Upper lobe of left lung (tissue), 6 donors: ENCODE measurements at places on chromosomes 3 and 15.

GRCh38 chr3:100046986-100047385 lies 67.3 kb downstream of the FILIP1L start:
- no peak overlapping the region for H3K4me3 ChIP-seq
- no peaks in the 10 kb centered on the region for H3K27me3 ChIP-seq
- peak overlapping the region; percentile 53 for H3K27ac ChIP-seq

DNA sequence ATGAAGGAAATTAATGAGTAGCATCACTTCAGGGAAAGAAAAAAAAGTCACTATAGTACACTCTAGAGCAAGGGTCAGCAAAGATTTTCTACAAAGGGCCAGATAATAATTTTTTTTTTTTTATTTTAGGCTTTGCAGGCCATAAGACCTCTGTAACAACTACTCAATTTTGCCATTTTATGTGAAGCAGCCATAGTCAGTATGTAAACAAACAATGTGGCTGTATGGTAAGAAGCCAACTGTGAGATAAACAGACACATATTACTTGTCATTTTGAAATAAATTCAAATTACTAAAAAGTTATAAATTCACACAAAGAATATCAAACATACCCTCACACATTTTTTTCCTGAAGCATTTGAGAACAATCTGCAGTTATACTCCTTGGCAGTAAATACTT lies 40.6 kb downstream of the SCAPER start:
- H3K27ac ChIP-seq: no peak overlapping the region
- no peaks in the 10 kb centered on the region for H3K4me1 ChIP-seq
- DNase-seq: no peak
- H3K27me3 ChIP-seq: no peaks in the 10 kb centered on the region
- H3K4me3 ChIP-seq: no peak overlapping the region
- no peaks in the 10 kb centered on the region for H3K36me3 ChIP-seq

GRCh38 chr3:86245360-86245759 lies 745.6 kb downstream of the VGLL3 start:
- no peaks in the 10 kb centered on the region for H3K27me3 ChIP-seq
- H3K4me1 ChIP-seq: no peaks in the 10 kb centered on the region
- DNase-seq: no peak

GRCh38 chr3:8972639-8973038 lies 9.4 kb upstream of the RAD18 start:
- no peaks in the 10 kb centered on the region for H3K27me3 ChIP-seq
- H3K4me3 ChIP-seq: no peak overlapping the region
- no peaks in the 10 kb centered on the region for H3K36me3 ChIP-seq
